ENCODE measurements at places on chromosomes 2 and 18.

- no peak for DNase-seq
Observed at GRCh38 chr2:174035981-174036742, 71.0 kb upstream of the SP3 start.

- no peak for DNase-seq
Observed at GRCh38 chr18:26429535-26430226, 118.7 kb downstream of the KCTD1 start.

GRCh38 chr18:53004798-53005197 is 664.8 kb downstream of the DCC start:
- no peak for DNase-seq

- no peak for DNase-seq
Observed at GRCh38 chr2:191666732-191667131, 11.2 kb upstream of the NABP1 start.

DNA sequence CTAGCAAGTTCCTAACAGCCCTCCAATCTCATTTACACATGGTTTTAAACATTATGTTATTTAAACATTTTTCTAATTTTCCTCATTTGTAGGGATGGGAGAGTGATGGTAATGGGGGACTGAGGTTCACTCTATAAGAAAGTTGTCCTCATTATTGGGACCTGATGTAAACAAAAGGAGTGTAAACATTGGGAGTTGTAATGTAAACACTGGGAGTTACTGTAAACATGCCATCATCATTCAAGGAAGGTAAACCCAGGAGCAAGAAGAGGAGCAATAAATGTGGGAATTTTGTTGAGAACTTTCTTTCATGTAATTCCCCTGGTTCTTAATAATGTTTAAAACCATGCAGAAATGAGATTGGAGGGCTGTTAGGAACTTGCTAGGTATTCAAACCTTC is 17.8 kb downstream of the RFTN2 start:
- DNase-seq, result no peak

DNA sequence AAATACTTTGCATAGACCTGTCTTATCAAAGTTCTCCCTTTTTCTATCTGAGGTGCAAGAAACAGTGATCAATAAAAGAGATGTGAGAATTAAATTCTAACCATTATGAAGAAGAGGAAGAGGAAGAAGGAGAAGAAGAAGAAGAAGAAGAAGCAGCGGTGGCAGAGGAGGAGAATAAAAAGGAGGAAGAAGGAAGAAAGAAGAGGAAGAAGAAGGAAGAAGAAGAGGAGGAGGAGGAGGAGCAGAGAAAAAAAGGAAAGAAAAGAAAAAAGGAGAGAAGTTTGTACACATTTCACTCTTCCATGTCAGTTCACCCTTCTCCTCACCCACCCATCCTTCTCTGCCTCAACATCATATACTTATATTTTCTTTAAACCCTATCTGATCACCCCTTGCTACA is 68.4 kb downstream of the METTL4 start:
- DNase-seq, result no peak

DNA sequence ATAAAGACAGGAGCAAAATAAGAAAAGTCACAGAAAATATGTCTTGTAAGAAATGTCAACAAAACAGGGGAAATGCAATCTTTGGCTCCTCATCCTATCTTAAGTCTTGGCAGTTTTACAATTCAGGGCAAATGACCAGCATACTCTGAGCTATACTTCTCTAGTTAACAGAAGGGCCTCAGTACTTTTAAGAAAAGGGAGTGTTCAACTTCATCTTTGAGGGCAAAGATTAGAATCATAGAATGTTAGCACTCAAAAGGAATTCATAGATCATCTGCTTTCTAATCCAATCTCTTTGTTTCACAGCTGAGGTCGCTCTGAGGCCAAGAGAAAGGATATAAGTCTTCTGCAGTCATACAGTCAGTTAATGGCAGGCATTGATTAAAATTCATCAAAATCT is 174.0 kb upstream of the NT5C1B start:
- no peak for DNase-seq

DNA sequence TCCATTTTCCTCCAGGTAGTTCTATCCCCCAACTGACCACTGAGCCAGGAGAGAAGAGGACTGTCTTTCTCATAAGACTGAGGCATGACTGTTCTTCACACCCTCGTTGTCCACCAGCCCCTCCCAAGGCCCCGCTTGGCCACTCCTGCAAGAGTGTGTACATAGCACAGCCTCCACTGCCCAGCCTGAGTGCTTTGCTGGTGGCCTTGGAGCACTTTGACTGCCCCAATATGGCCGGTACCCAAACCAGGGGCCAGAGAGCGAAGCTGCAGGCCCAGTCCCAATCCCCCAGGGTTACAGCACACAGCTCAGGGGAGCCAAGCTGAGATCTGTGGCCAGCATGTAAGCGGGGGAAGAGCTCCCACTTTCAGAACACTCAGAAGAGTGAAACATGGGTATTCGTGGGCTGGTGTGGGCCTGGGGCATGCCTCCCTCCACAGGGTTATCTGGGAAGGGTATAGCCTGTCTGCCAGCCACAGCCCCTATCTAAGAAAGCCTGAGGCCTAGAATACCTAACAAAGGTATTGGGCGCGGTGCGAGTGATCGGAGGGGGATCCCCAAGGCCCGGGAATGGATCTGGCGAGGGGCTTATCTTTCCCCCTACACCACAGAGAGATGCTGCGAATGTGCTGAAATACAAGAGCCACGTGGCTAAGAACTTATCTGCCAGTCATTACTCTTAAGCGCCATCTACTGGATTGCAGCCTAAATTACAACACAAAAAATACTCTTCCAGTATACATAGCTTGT is 163.8 kb downstream of the WDPCP start:
- DNase-seq, result no peak

- no peak for DNase-seq
Observed at GRCh38 chr2:126879348-126880298, 19.1 kb upstream of the TEX51 start.

GRCh38 chr2:164664070-164664469 is 42.8 kb upstream of the GRB14 start:
- DNase-seq, result no peak

GRCh38 chr18:26864658-26865057 is 849 bp downstream of the AQP4 start:
- DNase-seq, result no peak

DNA sequence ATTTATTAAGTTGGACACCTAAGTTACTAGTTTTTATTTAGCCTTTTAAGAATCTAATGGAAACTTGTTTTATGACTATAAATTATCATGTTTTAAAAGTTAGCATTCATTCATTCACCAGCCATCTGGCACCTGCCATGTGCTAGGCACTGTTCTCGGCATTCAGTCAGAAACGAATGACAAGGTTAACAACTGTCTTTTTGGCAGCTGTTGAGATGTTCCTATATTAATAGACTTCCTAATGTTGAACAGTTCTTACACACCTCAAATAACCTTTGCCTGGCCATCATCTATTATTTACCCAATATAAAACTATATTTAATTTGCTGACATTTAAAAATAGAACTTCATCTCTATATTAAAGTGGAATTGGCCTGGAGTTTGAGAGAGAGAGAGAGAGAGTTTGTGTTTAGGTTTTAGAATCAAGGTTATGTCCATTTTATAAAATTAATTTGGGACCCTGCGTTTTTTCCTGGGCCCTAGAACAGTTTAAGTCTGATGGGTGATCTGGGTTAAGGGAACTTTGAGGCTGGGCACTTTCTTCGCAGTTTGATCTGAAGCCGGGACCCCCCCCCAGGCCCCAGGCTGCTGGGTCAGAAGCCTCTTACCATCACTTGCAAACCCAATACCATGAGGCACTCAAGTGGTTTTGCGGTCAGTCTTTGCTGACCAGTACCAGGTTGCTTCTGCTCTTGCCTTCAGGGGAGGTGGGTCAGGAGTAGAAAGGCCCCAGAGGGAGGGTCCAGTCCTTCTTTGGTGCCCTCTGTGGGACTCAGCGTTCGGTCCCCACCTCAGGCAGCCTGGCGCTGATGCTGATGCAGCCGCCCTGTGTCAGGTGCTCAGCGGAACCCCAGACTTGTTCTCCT is 48.3 kb upstream of the ASB1 start:
- DNase-seq, result no peak

DNA sequence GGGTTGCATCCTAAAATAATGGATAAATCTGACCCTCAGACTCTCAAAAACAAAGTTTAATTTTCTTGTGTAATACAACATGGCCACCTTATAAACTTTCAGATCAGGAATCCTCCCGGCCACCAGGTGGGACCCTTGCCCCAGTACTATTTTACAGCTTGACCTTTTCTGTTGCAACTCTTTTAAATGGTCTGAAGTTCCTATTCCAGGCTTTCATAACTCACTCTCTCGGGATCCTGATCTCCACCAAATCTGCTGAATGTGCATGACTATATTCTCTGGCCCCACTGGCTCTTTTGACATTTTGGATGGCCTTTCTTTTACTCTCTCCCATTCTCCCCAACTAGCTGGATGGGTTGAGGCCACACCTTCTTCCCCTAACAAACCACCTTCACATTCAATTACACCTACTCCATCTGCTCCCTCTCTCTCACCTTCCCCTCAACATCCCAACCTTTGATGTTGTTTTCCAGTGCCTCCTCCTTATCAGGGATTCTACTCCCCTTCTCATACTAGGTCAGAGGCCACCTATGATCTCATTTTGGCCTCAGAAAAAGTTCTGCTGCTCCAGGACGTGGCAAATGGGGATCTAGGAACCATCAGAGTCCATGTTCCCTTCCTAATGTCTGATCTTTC is 70.8 kb downstream of the SESTD1 start:
- no peak for DNase-seq

GRCh38 chr2:191311-192190 is 72.3 kb downstream of the SH3YL1 start:
- DNase-seq, result no peak

DNA sequence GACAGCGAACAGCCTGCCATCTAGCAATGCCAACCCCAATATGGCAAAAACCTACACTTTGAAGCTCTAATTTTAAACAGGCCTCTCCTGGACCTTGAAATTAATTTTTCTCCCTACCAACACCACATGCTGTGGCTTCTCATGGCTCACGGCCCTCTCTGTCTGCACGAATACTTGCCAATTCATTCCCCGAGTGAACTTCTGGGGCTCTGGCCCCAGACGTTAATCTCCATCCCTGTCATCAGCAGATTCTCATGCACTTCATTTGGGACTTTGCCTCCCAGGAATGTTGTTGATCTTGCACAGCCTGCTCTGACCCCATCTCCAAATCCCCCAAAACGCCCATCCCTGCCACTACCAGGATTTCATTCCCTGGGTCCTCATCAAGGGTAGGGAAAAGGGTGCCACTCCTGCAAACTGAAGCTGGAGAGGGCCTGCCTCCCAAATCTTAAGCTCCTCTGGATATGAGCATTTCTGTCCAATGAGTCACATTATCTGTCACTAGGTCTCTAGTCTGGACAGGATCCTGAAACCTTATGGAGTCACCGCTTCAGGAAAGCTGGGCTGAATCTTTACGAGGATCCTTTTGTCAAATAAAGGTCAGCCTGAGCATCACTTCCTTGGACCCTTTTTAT is 10.4 kb downstream of the FIGLA start:
- no peak for DNase-seq

DNA sequence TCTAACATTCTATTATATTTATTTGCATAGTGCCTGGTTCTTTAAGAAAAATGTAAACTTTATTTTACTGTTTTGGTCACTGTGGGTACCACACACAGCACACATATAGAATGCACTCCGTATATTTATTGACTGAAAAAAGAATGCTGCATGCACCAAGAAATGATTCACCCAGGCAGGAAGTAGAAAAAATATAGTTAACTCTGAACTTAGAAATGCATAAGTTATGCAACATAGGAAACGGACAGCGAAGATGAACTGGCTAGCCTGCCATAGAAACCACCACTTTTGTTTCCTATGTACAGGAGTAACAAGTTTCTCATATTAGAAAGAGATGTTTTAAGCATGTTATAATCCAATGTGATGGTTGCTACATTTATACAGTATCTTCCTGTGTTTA is 635.8 kb downstream of the DSC3 start:
- no peak for DNase-seq

DNA sequence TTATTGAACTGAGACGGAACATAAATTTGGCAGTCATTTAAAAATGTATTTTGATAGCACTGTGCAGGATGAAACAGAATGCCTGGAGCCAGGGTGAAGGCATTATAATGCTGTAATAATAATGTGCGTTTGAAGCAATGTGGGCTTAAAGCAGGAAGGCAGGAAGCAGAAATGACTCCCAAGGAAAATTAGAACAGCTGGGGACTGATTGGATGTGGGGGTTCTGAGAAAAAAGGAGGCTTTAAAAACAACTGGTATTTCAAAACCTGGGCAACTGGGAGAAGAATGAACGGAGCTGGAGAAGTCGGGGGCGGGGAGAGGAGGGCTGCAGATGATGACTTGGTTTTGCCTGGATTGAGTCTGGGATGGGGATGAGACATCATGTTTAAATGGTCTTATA is 12.6 kb downstream of the FAM124B start:
- DNase-seq, result no peak

DNA sequence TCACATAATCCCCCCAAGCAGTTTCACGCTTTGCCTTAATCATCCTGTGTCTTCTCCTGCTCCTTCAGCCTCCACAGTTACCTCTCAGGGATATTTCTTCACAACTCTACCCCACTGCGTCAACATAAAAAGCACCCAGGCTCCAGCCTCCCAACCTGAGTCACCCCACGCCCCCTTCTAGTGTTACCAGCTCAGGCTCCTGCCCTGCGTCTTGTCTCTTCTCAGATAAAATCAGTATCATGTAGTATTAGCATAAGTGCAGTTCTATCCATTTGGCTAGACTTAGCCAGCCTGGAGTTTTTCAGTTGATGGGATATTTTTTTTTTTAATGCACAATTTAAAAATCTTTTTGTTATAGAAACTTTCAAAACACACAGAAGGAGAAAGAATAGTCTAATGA is 9.6 kb upstream of the PELI1 start:
- DNase-seq, result no peak

DNA sequence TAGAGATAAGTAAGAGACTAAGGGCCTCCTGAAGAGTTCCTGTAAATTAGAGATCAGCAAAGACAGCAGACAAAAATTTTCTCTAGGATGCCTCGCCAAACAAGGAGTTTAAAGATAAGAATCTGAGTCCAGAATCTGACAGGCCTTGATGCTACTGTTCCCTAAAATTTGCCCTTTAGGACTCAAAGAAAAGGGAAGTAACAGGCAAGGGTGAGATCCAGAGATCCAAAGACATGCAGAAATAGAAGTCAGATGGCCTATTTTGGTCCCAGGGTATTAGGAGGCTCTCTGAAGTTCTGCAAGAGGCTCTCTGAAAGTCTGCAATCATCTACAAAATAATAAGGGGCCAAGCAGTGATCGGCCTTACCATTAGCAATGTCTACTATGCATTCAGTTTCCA is 33.0 kb downstream of the GALNT5 start:
- DNase-seq, result no peak

GRCh38 chr2:181484851-181485637 is 27.9 kb downstream of the ITGA4 start:
- no peak for DNase-seq

GRCh38 chr2:28664120-28664842 is 87.3 kb upstream of the PPP1CB start:
- peak; percentile 8 for DNase-seq
